ENCODE measurements at places on chromosomes 13 and 19.
A peak's percentile ranks its signal among the peaks of the same experiment; 100 is the strongest.

- DNase-seq, result no peak
Observed at GRCh38 chr13:104389691-104390090, 1323.5 kb upstream of the SLC10A2 start.

DNA sequence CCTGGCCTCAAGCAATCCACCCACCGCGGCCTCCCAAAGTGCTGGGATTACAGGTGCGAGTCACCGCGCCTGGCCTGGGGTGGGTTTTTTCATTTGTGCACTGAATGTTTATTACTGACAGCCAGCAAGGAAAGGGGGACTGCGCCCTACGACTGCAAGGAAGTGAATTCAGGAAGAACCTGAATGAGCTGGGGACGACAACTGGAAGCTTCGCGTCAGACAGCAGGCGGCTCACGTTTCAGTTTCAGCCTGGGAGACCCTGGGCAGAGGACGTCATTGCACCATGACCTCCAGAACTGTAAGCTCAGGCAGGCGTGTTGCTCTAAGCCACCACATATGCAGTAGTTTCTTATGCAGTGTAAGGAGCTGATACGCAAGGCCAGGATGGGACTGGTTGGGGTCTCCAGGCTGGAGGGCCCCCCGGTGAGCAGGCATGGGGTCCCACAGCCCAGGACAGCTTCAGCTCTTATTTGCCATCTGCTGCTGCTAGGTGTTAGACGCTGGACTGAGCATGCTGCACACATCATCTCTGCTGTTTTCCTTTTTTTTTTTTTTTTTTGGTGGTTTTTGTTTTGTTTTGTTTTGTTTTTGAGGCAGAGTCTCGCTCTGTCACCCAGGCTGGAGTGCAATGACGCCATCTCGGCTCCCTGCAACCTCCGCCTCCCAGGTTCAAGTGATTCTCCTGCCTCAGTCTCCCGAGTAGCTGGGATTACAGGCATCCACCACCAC is 66.6 kb downstream of the GADD45B start:
- no peak for DNase-seq

GRCh38 chr13:73903561-73903960 is 230.6 kb downstream of the KLF12 start:
- DNase-seq, result no peak

DNA sequence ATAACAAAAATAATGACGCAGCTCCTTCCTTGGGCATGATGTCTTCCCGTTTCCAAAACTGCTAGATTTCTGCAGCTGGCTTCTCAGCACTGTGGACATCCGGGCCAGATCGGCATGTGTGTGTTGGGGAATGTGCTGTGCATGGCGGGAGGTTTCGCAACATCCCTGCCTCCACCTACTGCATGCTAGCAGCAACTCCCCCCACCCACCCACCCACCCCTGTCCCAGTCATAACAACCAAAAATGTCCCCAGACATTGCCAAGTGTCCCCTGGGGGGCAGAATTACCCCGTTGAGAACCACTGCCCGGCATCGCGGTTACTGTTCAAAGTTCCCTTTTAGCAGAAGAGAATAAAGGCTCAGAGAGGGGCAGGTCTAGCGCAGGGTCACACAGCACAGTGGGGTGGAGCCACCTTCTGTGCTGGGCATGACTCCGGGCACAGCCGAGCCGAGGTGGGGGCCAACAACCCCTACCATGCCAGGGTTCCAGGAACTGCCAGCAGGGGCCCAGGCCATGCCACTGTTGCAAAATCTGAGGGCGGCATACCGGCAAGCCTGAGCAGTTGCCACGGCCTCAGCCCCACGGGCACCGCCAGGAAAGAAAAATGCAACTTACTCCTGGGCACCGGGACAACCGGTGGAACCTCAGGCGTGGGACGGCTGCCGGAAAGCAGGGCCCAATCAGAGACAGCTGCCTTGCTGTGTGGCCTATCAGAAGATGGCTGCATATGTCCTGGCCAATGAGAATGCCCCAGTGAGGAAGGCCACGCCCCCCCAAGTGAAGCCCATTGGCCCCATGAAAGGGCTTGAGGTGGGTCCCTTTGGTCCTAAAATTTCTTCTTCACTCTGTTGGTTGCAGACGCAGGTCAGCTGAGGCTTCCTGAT is 22.5 kb upstream of the NFIC start:
- peak; percentile 69 for DNase-seq

DNA sequence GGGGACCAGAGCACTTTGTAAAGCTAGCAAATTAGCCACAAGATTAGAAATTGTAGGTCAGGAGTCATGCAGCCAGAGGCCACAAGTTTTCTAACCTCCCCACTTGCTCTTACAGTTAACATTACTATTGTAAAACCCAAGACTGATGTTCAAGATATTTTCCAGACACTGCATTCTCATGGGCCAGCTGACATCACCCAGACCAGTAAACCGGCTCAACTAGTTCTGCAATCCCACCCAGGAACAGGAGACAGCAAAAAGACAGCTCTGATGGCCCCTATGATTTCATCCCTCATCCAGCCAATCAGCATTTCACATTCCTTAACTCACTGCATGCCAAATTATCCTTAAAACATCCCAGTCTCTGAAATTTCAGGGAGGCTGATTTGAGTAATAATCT is 178.5 kb downstream of the PRR20E start:
- no peak for DNase-seq

- no peak for DNase-seq
Observed at GRCh38 chr13:27306364-27306763, 35.7 kb downstream of the RASL11A start.

DNA sequence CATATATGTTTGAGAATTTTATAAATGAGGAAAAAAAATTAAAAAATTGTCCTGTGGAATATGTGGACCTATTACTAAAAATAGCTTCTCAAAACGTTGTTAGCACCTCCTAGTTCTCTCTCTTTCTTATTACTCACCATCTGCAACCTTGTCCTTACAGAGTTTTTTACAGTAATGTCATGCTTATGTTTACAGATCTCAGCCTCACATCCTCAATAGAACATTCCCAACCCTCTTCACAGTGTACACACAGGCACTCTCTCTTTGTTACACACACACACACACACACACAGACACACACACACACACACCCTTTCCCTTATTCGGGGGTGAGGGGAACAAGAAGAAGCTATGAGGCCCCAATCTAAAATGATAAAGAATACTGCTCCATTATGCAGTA is 197.7 kb downstream of the SLITRK6 start:
- DNase-seq, result no peak
